Activated naive CD8-positive, alpha-beta T cell treated with anti-CD3 and anti-CD28 coated beads for 36 hours (primary cell): ENCODE measurements at places on chromosomes 12 and 14. TPM values are rescaled to one million over a fixed set of nuclear protein-coding genes. Genes with fewer than 3 reads are reported as not detected.

Gene KSR2
- total RNA-seq = not detected

Gene CTSG
- total RNA-seq = not detected

GRCh38 chr12:43284486-43285158 is 267.4 kb downstream of the ADAMTS20 start:
- no peak for DNase-seq

- DNase-seq = peak; percentile 35
These were observed 36.9 kb upstream of the SINHCAF start for GRCh38 chr12:31362759-31363415.

DNA sequence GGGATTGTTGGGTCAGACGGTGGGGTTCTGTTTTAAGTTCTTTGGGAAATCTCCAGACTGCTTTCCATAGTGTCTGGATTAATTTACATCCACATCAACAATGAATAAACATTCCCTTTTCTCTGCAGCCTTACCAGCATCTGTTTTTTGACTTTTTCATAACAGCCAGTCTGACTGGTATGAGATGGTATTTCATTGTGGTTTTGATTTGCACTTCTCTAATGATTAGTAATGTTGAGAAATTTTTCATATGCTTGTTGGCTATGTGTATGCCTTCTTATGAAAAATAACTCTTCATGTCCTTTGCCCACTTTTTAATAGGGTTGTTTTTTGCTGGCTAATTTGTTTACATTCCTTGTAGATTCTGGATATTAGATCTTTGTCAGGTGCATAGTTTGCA is 140.8 kb upstream of the CNTN1 start:
- DNase-seq = no peak

DNA sequence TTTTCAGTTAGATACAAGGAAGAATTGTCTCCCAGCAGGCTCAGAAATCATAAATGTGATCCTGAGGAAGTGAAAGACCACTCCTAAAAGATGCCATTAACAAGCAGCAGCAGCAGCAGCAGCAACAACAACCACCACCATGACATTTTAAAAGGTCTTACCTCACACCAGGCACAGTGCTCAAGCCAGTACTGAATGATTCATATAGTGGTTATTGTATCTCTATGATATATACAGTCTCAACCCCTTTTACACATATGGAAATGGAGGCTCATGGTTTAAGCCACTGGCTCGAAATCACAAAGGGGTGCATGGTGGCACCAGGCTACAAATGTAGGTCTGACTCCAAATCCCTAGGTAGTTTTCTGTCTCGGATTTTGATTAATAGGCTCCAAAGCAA is 126.9 kb downstream of the KTN1 start:
- no peak for DNase-seq
